ENCODE measurements at places on chromosomes 7 and 10. TPM values are rescaled to one million over a fixed set of nuclear protein-coding genes. Genes with fewer than 3 reads are reported as not detected.

DNA sequence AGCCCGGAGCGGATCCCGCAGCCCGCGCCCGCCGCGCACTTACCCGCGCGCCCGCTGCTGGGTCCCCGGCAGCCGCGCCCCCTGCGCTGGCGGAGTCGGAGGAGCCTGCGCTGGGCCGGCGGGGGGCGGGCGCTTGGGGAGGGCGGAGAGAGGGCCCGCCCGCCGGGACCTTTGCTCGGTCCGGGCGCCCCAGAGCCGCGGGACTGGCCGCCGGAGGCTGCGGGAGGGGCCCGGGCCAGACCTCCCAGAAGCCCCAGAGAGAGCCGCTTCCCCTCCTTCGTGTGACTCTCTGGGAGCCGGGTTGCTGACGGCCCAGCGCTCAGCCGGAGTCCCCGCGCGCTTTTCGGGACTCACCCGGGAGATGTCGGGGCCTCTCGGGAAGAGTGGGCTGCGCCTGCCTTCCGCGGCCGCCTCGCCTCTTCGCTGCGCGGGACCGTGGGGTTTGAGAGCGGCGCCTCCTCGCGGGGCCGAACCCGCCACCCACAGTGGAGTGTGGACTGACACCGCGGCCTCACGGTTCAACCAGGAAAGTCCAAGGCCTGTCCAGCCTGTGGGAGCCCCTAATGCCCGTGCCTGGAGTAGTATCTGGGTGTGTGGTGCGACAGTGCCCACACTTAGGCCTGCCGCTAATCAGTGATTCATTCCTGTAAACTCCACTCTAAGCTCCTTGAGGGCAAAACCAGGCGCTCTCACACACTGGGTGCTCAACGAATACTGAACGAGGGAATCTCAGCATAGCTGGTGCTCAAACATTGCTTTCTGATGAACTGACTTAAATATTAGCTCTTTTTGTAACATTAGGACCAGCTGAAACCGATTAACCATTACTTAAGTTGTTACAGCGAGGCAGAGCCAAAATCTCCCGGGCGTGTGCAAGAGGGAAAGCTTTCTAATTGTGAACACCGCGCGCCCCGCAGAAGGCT is at the start of gene GSDME:
Gene GSDME, minus strand, starts transcription at position 112 of the 923 bp plus-strand sequence. CDS start 7,690 bp downstream, outside the sequence.
- peak; percentile 23 for DNase-seq

GRCh38 chr7:106049139-106049752 is 62.9 kb downstream of the SYPL1 start:
- DNase-seq = no peak

GRCh38 chr10:49749144-49749543 is 13.0 kb downstream of the OGDHL start:
- no peak for DNase-seq

NRF1 gene
- total RNA-seq = 40.0 TPM

Measured in CD4-positive, alpha-beta memory T cell (primary cell).